Thoracic aorta (tissue), 2 donors: ENCODE measurements at places on chromosomes 7 and 10.

DNA sequence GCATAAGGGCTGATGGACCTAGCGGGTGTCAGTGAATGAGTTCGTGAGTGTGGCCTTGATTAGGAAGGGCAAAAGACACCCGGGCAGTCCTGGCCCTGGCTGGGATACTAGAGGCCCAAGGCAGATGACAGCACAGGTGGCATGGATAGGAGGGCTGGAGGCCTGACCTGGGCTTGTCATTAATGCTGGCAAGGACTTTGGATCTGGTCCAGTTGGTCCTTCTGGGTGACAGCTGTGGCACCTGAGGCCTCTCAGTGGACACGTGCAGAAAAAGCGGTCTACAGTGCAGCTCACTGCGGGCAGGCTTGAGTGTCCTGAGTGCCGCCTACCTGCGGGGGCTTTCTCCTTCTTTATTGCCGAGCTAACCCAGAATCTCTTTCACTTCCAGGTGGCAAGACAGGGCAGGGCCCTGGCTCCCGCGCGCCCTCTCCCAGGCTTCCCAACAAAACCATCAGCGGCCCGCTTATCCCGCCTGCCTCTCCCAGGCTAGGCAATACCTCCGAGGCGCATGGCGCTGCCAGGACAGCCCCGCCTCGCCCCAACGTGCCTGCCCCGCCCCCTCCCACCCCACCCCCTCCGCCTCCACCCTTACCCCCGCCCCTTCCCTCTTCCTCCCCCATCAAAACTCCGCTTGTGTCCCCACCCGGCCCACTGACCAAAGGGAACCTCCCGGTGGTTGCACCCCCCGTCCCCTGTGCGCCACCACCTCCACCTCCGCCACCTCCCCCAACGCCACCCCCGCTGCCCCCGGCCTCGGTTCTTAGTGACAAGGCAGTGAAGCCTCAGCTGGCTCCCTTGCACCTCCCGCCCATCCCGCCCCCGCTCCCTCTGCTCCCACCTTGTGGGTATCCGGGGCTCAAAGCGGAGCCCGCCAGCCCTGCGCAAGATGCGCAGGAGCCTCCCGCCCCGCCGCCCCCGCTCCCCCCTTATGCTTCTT is 77.4 kb downstream of the WIPF3 start:
- no peak for DNase-seq

GRCh38 chr10:27446091-27446918 is 57.8 kb upstream of the RAB18 start:
- no peak for DNase-seq

- no peak for DNase-seq
These were observed 22.0 kb upstream of the TMEM120A start for GRCh38 chr7:76016191-76016947.

DNA sequence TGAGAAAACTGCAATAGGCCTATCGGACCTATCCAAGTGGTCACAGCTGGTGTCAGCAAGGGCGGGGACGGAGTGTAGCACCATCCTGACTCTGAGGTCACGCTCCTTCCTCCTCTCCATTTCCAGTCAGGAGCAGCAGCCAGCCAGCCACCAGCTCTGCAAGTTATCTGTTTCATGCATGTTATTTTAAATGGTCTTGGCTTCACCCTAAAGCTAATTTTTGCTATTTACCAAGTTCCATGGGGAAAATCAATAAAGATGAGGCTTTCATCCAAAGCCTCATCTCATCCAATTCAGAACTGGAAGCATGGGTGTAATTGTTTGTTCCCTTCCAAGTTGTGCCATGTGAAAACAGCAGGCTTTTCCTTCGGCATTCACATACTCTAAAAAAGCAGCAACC is 49.3 kb downstream of the ICA1 start:
- DNase-seq, result no peak

DNA sequence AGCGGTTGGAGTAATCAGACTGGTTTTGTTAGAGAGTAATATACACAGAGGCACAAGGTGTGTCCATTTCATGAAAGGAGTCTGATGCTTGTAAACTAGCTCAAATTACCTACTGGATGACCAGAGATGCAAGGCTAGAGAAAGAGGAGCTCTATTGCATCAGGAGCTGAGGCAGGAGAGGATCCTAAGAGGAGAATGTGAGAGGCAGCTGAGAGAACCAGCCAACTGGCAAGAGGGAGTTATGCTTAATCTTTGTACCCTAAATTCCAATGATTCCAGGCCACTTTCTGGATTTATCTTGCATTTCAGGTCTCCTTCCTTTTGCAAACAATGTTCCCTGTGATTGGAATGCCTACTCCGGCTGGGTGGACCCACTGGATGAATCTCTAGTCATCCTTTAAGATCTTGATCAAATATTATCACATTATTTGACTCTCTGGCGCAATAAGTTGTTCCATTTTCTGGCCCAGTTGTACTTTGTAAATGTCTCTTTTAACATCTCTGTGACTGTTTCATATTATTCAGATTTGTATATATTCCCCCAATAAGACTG is 57.5 kb upstream of the PTPN12 start:
- DNase-seq, result no peak

- DNase-seq, result no peak
These were observed 130.5 kb downstream of the WDR37 start for GRCh38 chr10:1186683-1186990.

GRCh38 chr10:31773749-31774298 is 154.8 kb downstream of the ARHGAP12 start:
- DNase-seq, result no peak

DNA sequence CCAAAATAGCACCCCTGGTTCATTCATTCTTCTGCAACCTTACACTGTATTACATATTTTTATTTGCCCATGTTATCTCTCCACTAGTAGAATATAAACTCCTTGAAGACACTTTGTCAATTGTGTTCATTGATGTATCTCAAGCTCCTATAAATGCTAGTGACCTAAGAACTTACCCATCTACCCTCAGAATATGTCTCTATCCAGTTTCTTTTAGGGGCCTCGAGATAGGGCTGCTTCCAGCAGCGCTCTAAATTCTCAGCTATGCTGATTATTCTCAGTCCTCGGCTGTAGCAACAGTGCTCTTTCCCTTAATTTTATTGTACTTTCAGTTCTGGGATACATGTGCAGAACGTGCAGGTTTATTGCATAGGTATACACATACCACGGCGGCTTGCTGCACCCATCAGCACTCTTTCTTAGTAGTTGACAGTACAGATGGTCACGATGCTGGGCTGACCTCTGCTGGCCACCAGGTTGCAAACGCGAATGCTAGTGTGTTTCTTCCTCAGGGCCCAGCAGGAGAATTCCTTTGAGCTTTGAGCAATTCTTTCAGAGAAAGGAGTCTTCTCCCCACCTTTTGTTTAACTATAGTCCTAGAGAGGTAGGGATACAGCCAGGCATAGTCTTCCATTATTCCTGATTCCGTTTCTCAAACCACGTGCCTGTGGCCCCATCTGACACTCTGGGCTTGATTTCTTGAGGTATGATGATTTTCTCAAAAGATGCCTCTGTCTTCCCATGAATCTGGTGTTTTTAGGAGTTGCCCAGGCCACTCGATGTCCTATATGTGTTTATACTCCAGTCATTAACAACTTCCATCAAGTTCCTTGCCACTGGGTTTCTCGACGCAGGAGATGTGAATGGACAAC is 49.1 kb upstream of the CDC14C start:
- DNase-seq, result no peak

- DNase-seq, result no peak
These were observed 240.4 kb downstream of the ARL4A start for GRCh38 chr7:12927635-12928434.

GRCh38 chr10:80372675-80373074 is 16.1 kb downstream of the DYDC2 start:
- DNase-seq, result no peak

DNA sequence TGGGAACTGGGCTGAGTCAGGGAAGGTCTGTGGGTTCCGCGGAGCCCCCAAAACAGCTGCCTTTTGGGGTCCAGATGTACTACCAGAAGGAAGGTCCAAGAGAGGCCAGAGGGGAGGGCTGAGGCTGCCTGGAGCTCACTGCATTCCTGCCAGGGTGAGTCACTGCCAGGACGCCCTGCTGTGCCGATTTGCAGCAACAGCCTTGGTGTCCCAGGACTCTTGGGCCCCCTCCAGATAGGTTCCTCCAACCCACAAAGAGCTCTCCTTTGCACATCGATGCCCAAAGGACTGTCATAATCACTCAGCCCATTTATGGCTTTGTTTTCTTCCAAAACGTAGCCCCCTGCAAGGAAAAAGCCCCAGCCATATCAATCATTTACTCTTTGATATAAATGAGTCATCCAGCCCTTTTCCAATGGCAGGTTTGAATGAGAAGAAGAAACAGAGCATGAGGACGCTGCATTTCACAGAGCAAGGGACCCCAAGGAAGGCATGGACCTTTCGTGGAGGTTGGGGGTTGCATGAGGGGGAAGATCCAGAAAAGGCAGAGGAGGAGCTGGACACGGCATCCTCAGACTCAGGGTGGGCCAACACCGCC is 32.2 kb upstream of the COL13A1 start:
- peak; percentile 36 for DNase-seq

DNA sequence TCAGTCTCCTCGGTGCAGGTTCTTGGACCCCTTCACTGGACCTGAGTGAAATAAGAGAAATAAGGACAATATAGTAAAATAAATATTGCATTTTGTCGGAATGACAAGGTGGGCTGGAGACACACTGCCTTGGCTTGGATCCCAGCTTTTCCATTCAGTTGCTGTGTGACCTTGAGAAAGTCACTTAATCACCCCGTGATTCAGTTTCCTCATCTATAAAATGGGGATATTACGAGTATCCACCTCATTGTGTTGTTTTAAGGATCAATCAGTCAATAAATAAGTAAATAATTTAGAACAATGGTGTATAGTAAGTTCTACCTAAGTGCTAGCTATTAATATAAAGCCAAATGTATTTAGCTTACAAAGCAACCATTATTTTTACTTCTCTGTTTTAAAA is 29.1 kb downstream of the HK1 start:
- no peak for DNase-seq

- no peak for DNase-seq
These were observed 9.7 kb downstream of the GDF2 start for GRCh38 chr10:47331954-47332353.

GRCh38 chr10:79904671-79905321 is 44.1 kb downstream of the SFTPD start:
- no peak for DNase-seq

DNA sequence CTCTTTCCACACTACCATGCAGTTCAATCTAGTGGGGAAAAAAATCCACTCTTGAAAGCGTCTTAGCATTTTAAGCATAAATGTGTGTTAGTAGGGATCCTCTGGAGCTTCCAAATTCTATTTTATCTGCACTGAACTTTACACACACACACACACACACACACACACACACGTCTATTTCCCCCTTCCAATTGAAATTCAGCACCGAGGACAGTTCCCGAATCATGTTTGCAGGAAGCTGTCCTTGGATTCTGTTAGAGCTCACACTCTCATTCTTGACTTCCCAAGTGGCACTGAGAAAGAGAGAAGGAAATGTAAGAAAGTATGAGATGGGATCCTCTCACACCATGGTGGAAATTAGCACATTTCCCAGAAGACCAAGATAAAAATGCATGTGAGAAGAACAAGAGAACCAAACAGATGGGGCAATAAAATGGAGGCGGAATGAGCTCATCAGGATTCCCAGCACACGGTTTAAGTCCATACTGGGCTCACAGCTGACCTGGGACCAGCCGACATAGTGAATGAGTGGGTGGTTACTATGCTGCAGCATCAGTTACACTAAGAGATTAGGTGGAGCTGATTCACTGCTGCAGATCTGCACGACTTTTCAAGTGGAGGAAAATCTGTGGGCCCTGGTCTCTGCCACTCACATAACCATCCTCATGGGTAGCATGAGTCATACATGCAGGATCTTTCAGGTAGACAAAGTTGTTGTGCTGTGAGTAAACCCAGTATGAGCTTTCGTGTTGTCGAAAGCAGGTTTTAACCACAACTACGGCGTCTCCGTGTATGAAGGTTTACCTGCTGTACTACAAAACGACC is 3.3 kb upstream of the NPTX2 start:
- no peak for DNase-seq

GRCh38 chr7:79064187-79064823 is 389.2 kb downstream of the MAGI2 start:
- DNase-seq, result no peak
